ENCODE measurements at places on chromosomes 2 and 18. TPM values are rescaled to one million over a fixed set of nuclear protein-coding genes. Genes with fewer than 3 reads are reported as not detected.

DSG1 gene
- total RNA-seq = not detected

MDH1B gene
- total RNA-seq = 0.86 TPM

GRB14 gene
- total RNA-seq = not detected

TPO gene
- not detected for total RNA-seq

MATN3 gene
- not detected for total RNA-seq

HOXD13 gene
- not detected for total RNA-seq

GRCh38 chr18:55173291-55173690 lies 214.0 kb upstream of the CCDC68 start:
- DNase-seq = no peak

DNA sequence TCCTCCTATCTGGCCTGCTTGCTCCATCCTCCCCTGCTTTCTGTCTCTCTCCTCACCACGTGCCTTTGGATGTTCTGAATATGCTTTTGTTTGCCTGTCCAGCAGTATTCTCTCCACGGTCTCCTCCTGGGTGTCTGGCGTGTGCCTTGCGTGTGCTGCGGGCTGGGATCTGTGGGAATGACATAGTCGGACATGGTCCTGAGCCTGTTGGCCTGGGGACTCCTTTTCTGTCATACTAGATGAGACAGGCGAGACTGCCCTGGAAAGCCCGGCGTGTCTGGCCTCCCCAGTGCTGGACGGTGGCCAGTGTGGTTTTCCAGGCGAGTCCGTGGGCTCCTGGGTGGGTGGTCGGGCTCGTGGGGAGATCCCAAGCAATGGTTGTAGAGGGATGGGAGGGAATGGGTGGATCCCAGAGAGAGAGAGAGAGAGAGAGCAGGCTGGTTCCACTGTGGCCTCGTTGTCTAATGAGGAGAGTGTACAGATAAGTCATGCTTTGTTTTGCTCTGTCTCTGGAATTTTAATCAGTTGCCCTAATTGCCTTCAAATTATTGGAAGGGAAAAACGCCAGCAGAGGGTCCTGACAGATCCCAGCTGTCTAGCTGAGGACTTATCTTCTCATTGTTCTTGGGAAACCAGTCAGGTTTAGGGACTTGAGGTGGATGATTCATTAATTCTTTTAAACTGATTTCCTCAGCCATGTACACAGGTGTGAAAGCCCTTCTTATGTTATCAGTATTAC lies 58.3 kb downstream of the HPCAL1 start:
- no peak for DNase-seq

- DNase-seq = no peak
These were observed 238.8 kb upstream of the HDAC4 start for GRCh38 chr2:239639421-239640185.

GRCh38 chr2:190607657-190608357 lies 41.1 kb upstream of the NAB1 start:
- DNase-seq = no peak

- DNase-seq = no peak
These were observed 83.2 kb downstream of the TANC1 start for GRCh38 chr2:159051661-159052060.

GRCh38 chr18:3079653-3080052 lies 66.7 kb upstream of the LPIN2 start:
- no peak for DNase-seq
